HuH-7.5 (cell line): ENCODE measurements at places on chromosomes 12 and 14.

DNA sequence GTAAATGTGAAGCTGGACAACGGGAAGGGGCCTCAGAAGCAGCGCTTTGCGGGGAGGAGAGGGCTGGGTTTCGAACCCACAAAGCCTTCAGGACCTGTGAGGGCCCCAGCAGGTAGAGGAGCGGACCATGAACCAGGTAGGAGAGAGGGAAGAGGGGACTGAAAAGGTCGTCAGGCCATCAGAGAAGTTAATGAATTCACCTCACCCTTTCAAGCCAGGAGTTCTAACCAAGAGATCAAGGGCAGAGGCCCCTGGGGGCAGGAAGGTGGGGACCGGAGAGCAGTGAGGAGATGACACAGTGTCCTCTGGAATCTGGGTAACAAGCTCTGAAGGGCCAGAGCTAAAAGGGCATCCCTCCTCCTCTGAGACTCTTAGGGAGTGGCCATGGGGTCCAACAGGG is 19.4 kb downstream of the SERPINA1 start:
- DNase-seq, result no peak

DNA sequence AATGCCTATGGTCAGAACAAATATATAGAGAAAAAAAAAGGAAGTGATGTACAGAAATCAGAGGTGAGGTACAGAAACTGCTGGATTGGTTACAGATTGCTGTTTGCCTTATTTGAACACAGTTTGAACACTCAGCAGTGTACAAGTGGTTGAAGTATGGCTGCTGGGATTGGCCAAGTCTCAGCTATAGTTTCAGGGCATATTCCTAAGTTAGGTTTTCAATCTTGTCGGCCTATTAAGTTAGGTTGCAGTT is 146.4 kb downstream of the LLPH start:
- DNase-seq, result no peak

DNA sequence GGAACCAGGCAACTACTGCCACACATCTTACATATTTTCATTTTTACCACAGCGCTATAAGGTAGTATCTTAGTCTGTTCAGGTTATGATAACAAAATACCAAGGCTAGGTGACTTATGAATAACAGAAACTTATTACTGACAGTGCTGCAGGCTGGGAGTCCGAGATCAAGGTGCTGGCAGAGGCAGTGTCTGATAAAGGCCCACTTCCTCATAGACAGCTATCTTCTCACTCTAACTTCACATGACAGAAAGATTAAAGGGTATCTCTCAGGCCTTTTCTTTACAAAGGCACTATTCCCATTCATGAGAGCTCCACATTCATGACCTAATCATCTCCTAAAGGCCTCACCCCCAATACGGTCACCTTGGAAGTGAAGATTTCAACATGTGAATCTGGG is 59.8 kb upstream of the MDM1 start:
- no peak for DNase-seq

DNA sequence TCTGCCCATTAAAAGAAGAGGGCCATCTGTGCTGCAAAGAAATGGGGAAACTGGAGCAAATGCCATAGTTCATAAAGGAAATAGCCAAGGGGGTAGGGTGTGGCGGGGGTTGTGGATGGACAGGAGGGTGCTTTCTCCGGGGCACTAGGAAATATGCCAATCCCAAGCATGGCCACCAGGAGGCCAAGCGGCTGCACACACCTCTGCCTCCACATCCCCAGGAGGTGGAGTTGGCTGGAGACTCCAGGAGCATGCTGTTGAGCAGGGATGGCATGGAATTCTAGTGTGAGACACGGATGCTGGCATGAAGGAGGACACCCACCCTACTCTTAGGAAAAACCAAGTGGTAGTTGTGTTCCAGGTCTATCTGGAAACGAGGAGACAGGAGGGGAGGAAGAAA is 25.2 kb downstream of the NID2 start:
- peak; percentile 51 for DNase-seq

DNA sequence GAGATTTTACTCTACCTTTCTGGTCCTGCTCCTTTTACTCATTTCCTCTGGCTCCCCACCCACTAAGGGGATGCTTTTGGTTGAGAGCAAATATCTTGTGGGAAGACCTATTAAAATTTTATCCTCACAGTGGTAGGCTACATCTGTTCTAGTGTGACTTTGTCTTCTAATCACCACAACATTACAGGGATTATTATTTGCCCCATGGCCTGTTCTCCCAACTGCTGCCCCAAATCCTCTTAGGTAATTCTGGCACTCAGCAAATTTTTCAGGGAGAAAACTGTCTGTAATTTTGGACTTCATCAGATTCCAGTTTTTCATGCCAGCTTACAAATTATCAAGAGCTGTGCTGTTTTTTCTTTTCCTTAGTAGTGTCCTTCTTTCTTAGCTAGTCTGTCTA is 172.3 kb downstream of the GPHN start:
- DNase-seq, result no peak

DNA sequence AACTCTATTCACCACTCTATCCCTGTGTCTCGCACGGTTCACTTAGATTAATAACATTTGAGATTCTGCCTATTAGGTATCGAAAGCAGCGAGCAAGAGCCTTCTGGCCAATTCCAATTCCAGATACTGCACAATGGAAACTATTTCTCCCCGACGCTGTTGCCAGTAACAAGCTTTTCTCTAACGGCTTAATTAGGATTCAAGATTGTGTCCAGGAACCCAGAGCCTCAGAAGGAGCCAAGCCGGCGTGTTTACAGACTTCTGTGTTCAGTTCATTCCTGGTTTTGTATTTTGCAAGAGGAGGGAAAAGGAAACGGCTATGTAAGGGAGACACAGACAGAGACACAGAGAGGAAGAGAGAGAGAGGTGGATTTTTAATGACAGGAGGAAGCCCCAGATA is 185.6 kb downstream of the DICER1 start:
- no peak for DNase-seq

- DNase-seq, result no peak
These were observed 86.6 kb downstream of the FOXN4 start for GRCh38 chr12:109222496-109222895.

DNA sequence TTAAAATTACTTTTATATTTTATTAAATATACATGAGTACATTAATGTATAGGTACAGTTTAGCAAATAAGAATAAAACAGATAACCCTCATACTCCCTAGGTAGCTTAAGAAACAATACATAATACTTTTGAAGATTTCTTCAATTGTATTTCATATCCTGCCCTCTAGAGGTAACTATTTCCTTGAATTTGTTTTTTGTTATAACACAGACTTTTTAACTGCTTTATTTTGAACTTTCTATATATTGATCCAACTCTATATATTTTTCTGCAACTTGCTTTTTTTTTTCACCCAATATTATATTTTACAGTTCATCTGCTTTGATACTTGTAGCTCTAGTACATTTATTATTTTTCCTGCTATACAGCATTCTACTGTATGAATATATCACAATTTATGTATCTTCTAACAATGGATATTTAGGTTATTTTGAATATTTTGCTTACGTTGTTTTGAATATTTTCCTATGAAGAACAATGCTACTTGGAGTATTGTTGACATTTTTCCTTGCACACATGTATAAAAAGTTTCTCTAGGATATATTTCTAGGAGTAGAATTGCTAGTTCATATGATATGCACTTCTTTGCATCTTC is 72.8 kb upstream of the ABCD2 start:
- DNase-seq, result no peak

- no peak for DNase-seq
These were observed 234.7 kb downstream of the ANO2 start for GRCh38 chr12:5710260-5710878.

GRCh38 chr12:88743946-88744685 is 163.8 kb upstream of the KITLG start:
- no peak for DNase-seq

- no peak for DNase-seq
These were observed 49.5 kb downstream of the FANCM start for GRCh38 chr14:45185100-45185814.

GRCh38 chr14:94769391-94770250 is at the start of gene GSC:
TSS of gene GSC (minus strand) at chr14:94770113. CDS start at chr14:94770015, 98 bp downstream.
- DNase-seq, result no peak

- no peak for DNase-seq
These were observed 23.3 kb upstream of the EAPP start for GRCh38 chr14:34562776-34563150.

GRCh38 chr12:89416049-89416792 is 63.9 kb upstream of the DUSP6 start:
- no peak for DNase-seq

- DNase-seq, result no peak
These were observed 433.6 kb downstream of the AEBP2 start for GRCh38 chr12:19872621-19873540.

GRCh38 chr14:22276913-22277816 is 311.9 kb downstream of the DAD1 start:
- no peak for DNase-seq

- DNase-seq, result no peak
These were observed 3.2 kb downstream of the SUSD6 start for GRCh38 chr14:69614592-69614991.

GRCh38 chr12:28390761-28391385 is 200.6 kb downstream of the CCDC91 start:
- DNase-seq, result no peak

GRCh38 chr12:78928200-78929074 is 63.9 kb downstream of the SYT1 start:
- no peak for DNase-seq

DNA sequence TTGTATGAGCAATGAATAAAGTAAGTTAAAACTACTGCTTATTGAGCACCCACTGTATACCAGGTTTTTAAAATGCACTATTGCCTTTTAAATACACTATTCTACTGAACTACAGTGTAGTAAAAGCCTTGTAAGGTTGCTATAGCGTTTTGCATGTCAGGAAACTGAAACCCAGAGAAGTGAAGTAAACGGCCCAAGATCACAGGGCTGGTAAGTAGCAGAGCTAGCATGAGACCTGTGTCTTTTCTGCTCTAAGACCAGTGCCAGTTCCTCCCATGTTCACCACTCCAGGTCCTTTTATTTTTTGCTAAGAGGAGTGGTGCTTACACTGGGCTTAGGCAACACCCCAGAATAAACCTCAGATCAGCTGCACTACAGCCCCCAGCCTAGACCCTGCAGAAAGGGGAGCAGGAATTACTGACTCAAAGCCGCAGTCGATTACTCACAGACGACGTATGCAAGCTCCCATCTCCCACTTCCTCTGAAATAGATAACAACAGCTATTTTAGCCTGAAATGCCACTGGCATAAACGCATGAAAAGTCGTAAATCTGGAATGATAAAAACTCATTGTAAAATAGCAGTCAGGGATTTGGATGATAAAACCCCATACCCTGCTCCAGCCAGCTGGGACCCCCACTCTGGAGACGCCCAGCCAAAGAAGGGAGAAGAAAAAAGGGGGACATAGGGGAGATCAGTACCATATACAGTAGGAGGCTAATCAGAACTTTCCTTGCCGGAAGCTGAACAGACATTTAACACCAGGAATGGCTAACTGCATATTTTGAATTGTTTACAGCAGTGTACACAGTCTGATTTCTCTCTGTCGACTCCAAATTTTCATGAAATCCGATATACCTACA is 108.3 kb downstream of the NUAK1 start:
- DNase-seq, result no peak

GRCh38 chr14:101224356-101225156 is 321.0 kb upstream of the RTL1 start:
- no peak for DNase-seq

- no peak for DNase-seq
These were observed 22.4 kb downstream of the CHST11 start for GRCh38 chr12:104479123-104479662.

GRCh38 chr14:59371771-59372170 is 93.4 kb downstream of the GPR135 start:
- DNase-seq, result no peak

DNA sequence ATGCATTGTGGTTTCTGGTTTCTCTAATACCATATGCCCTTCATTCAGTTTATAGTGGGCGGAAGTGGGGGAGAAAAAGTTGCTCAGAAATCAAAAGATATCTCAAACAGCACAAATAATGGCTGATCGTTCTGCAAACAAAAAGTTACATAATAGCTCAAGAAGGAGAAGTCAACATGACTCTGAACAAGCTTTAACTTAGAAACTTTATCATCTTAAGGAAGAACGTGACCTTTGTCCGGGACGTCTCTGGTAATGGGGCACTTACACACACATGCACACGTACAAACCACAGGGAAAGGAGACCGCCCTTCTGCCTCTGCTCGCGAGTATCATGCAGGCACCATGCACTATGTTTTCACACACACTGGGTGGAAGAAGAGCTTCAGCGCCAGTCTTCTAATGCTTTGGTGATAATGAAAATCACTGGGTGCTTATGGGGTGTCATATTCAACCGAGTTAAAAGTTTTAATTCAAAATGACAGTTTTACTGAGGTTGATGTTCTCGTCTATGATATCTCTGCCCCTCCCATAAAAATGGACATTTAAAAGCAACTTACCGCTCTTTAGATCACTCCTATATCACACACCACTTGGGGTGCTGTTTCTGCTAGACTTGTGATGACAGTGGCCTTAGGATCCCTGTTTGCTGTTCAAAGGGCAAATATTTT is 4.7 kb downstream of the FOS start:
- no peak for DNase-seq

DNA sequence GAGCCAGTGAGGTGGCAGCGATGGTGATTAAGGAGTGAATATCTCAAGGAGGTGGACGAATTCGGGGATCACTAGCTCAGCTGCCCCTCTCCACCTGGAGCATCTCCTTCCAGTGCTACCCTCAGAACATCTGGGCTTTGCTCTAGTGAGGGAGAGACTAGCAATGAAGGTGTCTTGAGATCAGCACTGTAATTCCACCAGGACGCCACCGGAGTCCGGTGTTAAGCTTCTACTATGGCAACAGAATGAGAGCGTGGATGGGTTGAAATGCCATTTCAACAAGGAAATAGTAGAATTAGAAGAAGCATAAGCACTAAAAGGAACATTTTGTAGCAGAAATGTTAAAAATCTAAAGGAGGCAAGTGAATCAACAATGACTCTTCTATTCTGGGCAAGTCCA is 61.1 kb downstream of the NTF3 start:
- no peak for DNase-seq

GRCh38 chr14:25411781-25412757 is 362.1 kb upstream of the STXBP6 start:
- DNase-seq, result no peak

DNA sequence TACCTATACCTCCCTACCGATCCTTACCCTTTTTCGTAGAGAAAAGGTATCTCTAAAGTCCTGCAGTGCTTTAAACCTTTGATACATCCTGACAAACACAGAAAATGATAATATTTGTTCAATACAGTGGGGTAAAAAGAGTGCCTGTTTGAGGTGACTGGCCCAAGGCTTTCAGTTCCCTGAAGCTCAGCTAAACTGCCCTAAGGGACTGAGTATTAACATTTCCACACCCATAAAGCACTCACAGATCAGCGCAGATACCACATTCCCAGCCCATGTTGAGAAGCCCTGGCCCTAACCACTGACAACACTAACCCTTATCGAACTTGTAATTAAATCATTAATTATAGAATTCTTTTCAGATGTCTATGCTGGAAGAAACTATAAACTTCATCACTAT is 108.7 kb downstream of the DIP2B start:
- DNase-seq, result no peak

- DNase-seq, result no peak
These were observed 74.3 kb upstream of the C14orf132 start for GRCh38 chr14:95964901-95965300.

- DNase-seq, result no peak
These were observed 251.1 kb upstream of the BTG1 start for GRCh38 chr12:92396647-92397252.

GRCh38 chr12:7068994-7069346 is 8.5 kb downstream of the C1S start:
- no peak for DNase-seq
